Brain (organoid and tissue), 16 donors: ENCODE measurements at places on chromosomes 12 and 14.

DNA sequence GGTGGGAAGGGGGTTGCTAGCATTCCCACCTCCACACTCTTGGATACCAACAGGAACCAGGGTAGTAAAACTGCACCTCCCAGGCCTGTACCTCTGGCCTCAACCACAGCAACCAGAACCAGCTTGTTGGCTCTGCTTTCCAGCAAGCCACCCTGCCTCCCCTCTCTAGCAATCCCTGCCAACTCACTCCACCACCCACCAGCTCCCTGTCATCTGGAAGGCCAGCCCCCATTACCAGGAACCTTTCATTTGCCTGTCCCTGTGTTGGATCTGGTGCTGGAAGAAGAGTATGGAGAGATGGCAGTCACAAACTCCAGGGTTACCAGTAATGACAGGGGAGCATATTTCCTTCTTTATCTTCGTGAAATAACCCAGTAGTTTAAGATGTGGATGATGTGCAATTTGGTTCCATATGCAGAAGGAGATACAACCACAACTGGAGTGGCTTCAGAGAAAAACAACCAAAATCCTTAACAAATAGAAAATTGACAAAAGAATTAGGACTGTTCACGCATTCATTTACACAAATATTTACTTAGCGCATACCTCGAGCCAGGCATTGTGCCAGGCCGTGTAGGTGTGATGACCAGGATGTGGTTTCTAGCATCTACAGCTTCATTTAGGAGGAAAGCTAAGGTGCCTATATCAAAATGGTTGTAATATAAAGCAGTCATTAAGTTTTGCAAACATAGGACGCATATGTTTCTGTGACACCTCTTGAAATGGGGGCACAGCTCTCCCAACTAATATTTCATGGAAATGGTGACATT lies 3.4 kb downstream of the B4GALNT3 start:
- DNase-seq, result no peak

- DNase-seq, result no peak
These were observed 252.2 kb upstream of the ATP2B1 start for GRCh38 chr12:89960607-89961394.

DNA sequence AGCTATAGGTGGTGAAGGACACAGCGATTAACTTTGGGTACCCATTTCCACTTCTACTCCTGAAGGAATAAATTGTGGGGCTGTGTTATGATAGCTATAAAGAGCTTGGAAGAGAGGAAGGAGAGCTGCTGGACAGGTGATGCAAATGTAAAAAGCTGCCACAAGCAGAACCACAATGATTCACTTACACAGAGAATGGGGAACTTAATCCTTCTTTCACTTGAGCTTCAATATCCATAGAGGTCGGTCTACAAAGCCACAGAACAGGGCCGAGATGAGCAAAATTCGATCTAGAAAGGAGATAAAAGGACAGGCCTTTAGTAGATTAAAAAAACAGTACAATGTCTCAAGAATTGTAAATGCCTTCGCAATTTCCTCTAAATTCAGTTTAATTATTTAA lies 831.1 kb downstream of the LRFN5 start:
- no peak for DNase-seq

GRCh38 chr12:109899783-109900751 lies at the start of gene TCHP:
Gene TCHP (plus strand): TSS chr12:109900274. CDS start chr12:109903027, 2,753 bp downstream.
- DNase-seq, result peak; percentile 92

DNA sequence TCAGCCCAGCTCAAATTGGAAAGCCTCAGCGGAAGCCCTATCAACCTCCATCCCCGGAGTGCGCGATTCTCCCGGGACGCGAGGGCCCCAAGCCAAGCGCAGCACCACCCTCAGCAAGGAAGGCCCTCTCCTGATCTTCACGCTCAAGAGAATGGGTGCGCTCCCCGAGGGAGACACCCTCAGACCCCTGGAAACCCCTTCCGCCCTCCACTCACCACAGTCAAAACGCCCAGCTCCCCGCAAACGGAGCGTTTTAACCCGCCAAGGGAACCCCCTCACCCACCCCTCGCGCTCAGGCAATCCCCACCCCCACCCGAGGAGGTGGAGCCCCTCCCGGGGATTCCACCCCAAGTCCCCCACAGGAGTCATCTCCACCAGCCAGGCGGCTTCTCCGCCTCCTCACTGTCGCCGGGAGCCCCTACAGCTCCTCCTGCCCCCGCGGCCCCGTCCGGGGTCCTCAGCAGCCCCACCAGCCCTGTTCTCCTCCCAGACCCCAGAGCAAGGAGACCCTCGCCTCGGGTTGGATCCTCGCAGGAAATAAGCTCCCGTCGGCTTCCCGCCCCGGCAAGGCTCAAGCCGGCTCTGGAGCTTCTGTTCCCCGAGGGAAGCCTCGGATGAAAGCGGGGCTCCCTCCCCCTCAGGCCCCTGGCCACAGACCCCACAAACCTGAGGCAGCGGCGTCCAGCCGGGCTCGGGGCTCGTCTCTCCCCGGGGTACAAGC lies 507 bp downstream of the BAZ2A start:
- peak; percentile 35 for DNase-seq

DNA sequence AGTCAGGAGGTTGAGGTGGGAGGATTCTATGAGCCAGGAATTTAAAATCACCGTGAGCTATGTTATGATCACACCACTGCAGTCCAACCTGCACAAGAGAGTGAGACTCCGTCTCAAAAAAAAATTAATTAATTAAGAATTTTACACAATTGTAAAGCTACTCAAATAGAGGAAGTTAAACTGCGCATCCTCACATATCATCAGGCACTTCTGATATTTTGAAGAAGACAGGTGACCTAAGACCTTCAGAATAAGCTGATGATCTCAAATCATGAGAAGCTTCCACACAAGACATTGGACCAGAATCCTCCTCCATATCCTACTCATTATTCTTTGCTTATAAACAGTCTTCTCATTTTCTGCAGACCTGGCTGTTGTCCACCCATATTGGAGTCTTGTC lies 800.9 kb downstream of the TMEM121 start:
- no peak for DNase-seq

- DNase-seq, result peak; percentile 78
These were observed at the start of gene BCAT1 for GRCh38 chr12:24948757-24949722. Gene BCAT1 (minus strand): TSS chr12:24949101. CDS start chr12:24948932, 169 bp downstream.

DNA sequence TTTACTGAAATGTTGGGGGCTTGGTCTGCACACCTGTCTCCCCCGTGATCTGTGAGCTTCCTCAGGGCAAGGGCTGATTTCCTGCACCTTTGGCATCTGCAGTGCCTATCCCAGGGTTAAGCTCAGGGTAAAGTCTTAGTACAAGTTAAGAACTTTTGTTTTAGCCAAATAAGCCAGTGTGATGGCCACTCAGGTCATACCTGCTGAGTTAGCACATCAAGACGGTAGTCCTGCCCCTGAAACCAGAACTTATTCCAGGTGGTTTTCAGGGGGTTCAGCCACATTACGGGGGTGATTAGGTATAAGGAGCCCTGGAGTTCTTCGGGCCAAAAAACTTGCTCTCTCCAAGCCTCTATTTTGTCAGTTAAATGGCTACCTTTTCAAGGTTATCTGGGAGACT lies 21.6 kb upstream of the CHST11 start:
- no peak for DNase-seq

- DNase-seq, result no peak
These were observed 8.6 kb downstream of the EVL start for GRCh38 chr14:100073576-100074430.
